ENCODE measurements at places on chromosomes 12 and 14.

GRCh38 chr12:95790033-95790916 lies at the start of gene NTN4:
Gene NTN4, minus strand, starts transcription at chr12:95790764. Its CDS starts 455 bp downstream, at chr12:95790309.
- DNase-seq = no peak

GRCh38 chr14:68513137-68513536 lies 279.7 kb downstream of the ZFP36L1 start:
- DNase-seq = no peak

GRCh38 chr12:90199006-90199405 lies 490.4 kb upstream of the ATP2B1 start:
- no peak for DNase-seq

- peak; percentile 14 for DNase-seq
Measured at GRCh38 chr12:29238822-29239291, 89.8 kb downstream of the FAR2 start.

DNA sequence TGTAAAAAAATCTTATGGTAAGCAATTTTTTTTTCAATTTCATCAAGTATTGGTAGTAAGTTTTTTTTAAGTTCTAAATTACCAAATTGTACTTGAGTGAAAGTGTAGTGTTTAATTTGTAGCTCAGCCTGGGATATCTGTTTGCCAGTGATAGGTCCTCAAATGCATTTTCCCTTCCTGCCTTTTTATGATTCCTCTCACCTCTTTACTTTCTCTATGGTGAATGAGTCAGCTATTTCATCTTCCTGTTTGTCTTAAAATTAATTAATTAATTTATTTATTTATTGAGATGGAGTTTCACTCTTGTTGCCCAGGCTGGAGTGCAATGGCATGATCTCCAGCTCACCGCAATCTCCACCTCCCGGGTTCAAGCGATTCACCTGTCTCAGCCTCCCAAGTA lies 10.6 kb downstream of the SRP54 start:
- no peak for DNase-seq

GRCh38 chr12:91043408-91043807 lies 14.4 kb downstream of the KERA start:
- no peak for DNase-seq

DNA sequence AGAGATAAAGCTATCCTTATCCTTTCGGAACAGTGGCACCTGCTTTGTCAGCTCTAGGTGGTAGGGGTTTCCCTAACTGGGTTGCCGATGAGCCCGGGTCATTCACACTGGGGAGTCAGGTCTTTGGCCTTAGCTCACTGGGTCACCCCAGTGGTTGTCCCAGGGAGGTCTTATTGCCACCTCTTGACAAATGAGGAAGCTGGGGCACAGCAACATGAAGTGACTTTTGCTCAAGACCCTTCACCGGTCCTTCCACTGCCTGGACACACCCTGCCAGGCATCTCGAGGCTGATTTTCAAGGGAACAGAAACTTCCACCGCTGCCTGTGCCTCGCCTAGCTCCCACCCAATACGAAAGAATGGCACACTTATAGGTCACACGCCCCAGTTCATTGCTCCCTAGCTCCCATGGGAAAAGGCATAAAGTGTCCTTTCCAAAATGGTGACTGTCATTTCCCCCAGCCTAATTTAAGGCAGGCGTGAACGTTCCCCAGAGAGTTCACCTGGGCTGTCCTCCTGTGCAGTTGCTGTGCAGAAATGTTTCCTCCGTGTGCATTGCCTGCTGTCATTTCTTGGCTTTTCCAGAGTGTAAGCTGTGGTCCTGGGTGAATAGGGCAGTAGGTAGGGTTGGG lies 156.1 kb upstream of the CCND2 start:
- DNase-seq = no peak

DNA sequence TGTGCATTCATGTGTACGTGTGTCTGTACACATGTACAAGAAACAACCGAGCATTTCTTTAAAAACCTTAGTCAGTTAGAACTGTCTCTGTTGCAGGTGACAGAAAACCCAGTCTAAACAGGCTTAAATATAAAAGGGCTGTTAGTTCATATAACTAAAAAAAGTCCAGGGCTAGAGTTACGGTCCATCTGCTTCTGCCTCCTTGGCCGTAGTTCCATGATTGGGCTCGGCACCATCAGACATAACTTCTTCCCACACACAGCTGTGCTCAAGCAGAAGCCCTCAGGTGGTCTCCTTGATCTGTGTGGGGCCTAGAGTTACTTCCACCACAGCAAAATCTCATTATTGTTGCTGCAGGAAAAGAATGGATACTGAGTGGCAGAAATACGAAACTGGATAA lies 34.6 kb downstream of the CKB start:
- no peak for DNase-seq

- no peak for DNase-seq
Measured at GRCh38 chr14:49092345-49092744, 493.8 kb downstream of the RPS29 start.

- peak; percentile 24 for DNase-seq
Measured at GRCh38 chr12:79063258-79063657, 198.7 kb downstream of the SYT1 start.

GRCh38 chr12:94261119-94261518 lies 112.7 kb downstream of the PLXNC1 start:
- DNase-seq = no peak

DNA sequence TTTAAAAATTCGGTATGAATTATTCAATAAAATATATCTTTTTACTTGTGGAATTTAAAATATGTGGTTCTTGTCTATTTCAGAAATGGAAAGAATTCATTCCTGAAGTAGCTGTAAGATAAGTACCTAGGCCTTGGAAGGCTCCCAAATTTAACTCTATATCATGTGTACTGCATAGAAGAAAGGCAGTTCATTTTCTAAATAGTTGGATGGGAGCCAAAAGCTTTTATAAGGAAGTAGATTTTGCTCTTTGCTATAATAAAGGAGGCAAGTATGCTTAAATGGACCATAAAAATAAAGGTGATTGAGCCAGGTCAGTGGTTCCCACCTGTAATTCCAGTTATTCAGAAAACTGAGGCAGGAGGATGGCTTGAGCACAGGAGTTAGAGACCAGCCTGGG lies 187.5 kb downstream of the ATXN7L3B start:
- peak; percentile 75 for DNase-seq

- DNase-seq = no peak
Measured at GRCh38 chr12:4567073-4567881, 5.3 kb downstream of the DYRK4 start.

DNA sequence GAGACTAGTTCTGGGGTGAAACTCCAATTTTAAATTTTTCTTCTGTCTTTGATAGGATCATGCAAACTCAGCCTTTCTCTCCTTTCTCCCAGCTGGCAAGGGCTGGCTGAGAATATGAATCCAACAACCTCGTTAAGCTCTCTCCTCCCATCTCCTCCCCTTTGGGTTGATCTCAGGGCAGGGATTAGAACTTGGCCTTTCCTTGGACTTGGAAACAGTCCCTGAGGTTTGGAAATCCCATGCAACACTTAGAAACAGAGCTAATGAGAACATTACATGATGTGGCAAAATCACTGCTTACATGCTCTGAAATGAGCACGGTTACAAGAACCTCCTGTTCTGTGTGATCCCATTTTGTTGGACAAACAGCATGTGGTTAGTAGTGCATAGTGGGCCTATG lies 31.6 kb downstream of the ACACB start:
- no peak for DNase-seq

DNA sequence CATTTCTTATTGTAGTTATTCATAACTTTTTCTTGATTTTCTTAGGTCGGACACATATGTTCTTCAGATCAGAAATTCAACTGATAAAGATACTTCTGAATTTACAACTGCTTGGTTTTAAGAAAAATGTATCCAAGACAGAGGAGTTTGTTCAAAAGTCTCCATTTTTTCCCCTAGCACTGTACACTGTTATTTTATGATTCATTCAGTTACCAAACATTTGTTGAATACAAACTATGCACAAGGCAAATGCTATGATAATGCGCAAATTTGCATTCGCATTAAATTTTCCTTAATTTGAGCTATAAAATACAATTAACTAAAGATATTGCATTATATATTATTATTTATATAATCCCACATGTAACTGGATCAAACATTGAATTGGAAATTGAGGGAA lies 10.1 kb upstream of the PLEKHA5 start:
- DNase-seq = no peak

GRCh38 chr12:80777587-80777986 lies 60.9 kb downstream of the MYF5 start:
- no peak for DNase-seq

DNA sequence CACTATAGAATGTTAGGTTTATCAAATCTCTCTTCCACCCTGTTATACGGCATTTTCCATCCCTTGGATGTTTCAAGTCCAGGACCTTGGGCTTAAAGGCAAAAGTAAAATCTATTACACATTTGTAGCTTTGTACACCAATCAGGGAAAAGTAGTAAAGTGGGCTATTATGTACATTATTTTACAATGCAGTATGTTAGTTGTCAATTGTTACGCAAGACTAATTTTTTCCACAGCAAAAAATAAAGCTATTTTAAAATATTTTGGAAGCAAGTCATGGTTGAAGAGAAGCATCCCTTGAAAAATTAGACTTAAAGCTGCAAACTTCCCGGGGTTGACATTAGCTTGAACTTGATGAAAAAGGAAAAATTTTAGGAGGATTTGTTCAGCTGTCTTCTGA lies 476.2 kb downstream of the DIO2 start:
- no peak for DNase-seq

GRCh38 chr12:95582230-95583058 lies 31.2 kb upstream of the USP44 start:
- DNase-seq = peak; percentile 41

GRCh38 chr12:43501703-43502102 lies 50.3 kb downstream of the ADAMTS20 start:
- DNase-seq = peak; percentile 29

DNA sequence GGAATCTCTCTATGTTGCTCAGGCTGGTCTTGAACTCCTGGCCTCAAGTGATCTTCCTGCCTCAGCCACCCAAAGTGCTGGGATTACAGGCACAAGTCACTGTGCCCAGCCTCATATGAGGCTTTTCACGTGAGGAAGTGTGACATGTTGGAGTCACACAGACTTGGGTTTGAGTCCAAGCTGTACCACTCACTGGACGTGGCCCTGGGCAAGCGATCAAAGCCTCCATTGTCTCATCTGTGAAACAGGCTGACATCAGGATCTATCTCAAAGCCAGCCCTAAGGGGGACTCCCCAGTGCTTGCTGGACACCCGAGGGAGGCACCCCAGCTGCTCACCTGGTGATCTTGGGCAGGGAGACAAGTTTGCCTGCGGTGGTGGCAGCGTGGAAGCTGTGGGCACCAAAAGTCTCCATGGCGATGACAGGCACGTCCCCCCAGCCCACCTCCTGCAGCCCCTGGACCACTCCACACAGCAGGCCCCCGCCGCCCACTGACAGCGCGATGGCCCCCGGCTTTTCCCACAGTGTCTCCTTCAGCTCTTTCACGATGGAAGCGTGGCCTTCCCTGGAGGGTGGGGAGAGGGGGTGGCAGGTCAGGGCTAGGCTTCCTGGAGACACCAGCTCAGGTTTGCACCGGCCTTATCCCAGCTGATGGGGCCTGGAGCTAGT lies 6.7 kb downstream of the SDS start:
- DNase-seq = no peak

GRCh38 chr12:113961921-113962710 lies 4.0 kb downstream of the RBM19 start:
- no peak for DNase-seq

GRCh38 chr12:73863546-73863945 lies 674.1 kb upstream of the ATXN7L3B start:
- DNase-seq = peak; percentile 60

DNA sequence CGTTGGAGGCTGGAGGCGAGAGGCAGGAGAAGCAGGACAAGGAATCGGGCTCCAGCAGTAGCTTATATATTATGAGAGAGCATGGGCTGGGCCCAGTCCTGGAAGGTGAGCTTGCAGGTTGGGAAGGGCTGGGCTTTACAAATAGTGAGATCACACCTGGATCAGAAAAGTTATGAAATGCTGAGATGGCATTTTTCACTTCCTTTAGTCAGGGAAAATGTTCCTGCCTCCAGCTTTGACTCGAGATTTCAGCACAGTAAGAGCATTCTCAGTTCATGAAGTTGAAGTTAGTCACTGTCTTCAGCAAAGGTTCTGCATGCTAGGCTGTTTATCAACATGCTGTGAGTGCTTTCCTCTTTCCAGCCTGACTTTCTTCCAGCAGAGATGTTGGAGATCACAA lies at the start of gene KRT6C:
TSS of gene KRT6C (minus strand) at position 38 of the 400 bp plus-strand sequence. CDS start 68 bp downstream, outside the sequence.
- DNase-seq = no peak
